ENCODE measurements at places on chromosomes 3 and 15.

DNA sequence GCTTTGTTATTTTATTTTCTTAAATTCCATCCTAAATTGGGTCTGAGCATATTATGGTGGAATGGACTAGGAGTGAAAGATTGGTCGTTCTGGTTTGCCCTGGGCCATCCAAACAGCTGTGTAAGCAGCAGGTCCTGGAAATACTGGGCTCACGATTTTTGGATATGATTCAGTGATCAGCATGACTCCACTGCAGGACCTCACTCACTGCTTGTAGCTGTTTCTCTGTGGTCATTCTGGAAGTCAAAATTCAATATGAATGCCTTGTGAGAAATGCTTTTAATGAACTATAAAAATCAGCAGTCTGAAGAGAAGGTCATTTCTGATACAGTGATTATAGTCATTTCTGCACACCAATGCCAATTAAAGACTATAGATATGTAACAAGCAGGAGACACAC, 185.0 kb downstream of the RBMS3 start:
- DNase-seq = no peak

DNA sequence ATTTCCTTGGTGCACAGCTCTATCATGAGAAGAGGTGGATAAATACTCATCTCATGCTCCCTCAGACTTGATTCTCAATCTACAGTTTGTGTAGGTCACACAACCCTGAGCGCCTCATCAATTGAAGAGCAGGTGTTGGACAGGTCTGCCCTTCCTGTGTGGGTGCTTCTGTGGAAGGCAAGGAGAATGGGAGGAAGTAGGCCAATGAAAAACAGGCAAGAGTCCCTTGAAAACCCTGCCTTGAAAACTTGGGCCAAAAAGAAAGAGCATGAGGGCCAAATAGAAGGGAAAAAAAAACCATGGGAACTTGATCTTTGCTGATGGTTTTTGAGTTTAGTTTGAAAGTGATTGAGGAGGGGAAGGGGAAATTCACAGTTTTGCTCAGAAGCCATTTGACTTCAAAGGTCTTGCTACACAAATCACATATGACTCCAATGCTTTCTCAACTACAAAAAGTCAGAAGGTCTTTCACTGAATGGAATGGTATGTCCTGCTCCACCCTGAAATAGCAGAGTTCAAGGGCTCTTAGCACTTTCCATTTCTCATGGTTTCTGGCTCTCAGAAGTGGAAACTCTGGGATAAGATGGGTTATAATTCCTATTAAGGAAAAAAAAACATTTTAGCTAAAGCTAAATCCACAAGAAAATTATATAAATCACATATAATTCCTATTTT, 37.2 kb upstream of the TM4SF1 start:
- DNase-seq = no peak

GRCh38 chr15:88605189-88606069, 15.7 kb upstream of the AEN start:
- DNase-seq = no peak

DNA sequence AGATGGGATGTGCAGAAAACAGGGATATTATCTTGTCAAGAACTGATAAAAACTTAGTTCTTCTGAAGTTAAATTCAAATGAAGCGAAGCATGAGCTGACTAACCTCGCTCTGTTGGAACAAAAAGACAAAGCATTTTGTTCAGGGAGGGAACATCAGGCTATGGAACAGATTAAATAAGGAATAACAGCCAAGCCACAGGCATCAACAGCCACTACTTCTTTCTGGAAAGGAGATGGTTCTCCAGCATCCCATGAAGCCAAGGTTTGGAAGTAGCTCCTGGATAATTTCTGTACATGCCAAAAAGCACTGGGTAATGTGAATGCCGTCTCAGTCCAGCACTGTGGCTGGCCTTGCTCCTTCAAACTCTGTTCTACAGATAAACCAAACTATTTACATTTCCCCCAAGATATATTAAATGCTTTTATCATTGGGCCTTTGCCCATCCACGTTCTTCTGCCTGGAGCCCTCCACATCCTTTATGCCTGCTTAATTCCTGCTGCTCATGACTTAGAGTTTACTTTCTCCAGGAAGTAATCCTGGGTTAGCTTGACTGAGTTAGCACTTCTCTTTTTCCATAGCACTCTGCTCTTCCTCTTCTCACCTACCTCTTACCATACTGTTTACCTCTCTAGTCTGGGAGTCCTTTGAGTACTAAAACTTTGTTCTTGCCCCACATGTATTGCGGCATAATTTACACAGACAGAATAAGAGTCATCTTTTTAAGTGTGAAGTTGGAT, 232.0 kb downstream of the CLSTN2 start:
- no peak for DNase-seq

- DNase-seq = no peak
Observed at GRCh38 chr3:117625174-117625573, 915.6 kb downstream of the TUSC7 start.

DNA sequence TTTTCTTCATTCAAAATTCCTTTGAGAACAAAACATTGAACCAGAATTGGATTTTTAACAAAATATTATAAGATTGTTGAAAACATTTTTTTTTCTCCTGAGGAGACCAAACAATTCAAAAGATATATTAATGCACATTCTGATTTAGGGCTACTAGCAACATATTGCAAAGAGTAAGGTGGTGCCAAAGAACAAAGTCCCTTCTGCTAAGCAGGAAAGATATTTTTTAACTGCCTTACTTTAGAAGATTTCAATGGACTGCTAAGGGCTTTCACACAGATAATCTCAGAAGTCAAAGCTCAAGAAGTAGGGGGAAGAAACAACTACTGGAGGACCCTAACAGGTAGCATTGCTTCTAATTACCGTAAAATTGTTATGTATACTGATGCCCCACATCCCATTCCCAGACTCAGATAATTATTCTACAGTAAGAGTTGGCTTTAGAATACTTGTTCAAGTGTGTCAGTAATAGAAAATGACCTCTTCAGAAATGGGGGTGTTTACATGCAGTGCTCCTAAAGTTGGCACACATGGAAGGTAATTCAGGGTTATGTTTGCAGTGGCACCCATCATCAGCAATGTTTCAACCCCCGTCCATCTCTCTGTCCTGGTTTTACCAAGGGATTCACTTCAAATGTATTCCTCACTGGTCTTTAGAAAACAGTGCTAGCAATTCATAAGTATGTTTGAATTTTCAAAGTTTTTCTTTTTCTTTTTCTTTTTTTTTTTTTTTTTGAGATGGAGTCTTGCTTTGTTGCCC, 354.7 kb downstream of the ZBTB20 start:
- DNase-seq = no peak

- DNase-seq = no peak
Observed at GRCh38 chr3:58434511-58434910, 879 bp upstream of the PDHB start.

GRCh38 chr3:48429317-48429959, 448 bp downstream of the PLXNB1 start:
- DNase-seq = peak; percentile 54

DNA sequence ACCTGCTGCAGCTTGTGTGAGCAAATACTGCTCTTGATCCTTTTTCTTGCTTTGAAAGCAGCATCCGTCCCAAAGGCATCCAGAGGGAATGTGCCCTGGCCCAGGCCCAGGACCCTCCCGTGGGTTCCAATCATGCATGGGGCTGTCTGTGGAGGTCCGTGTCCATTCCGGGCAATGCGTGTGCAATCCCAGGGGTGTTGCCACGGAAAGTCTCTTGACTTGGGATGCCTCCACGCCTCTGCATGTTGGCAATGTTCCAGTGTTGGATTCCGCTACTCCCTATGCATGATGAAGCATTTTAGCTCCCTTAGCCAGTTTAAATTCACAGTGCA, 105.7 kb downstream of the SNRPN start:
- no peak for DNase-seq

- DNase-seq = no peak
Observed at GRCh38 chr3:13494463-13495350, 14.6 kb downstream of the HDAC11 start.

- DNase-seq = no peak
Observed at GRCh38 chr3:120394347-120394746, 45.2 kb upstream of the LRRC58 start.

DNA sequence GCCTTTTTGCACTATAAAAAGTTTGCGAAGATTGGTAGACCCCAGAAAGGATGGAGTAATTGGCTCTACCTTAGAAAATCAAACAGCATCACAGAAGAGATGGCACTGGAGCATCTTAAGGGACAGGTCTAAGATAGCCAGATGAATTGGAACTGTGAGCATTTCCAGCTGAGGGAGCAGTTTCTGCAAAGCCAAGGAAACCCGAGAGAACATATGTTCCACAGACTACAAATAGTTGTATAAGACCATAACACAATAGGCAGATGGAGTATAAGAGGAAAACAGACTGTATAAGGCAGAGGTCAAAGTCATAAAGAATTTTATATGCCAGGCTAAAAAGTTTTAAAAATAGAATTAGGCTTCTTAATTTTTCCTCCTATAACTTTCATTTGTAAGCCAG, 46.0 kb downstream of the TSC22D2 start:
- DNase-seq = no peak

DNA sequence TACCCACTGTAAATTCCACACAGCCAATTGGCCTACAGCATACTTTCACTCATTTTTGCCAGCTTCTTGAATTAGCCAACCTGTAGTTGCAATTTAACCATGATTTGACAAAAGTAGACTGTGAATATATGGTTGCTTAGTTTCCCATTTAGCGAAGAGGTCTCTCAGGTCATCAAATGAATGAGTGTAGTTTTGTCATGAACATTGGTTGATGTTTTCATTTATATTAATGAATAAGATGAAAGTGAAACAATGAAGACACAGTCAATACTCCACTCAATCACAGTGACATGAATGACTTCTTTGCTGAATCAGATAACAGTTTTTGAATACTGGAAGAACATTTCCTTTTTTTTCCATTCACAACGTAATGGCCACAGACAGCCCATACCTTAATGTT, 15.3 kb upstream of the FAM3D start:
- no peak for DNase-seq

DNA sequence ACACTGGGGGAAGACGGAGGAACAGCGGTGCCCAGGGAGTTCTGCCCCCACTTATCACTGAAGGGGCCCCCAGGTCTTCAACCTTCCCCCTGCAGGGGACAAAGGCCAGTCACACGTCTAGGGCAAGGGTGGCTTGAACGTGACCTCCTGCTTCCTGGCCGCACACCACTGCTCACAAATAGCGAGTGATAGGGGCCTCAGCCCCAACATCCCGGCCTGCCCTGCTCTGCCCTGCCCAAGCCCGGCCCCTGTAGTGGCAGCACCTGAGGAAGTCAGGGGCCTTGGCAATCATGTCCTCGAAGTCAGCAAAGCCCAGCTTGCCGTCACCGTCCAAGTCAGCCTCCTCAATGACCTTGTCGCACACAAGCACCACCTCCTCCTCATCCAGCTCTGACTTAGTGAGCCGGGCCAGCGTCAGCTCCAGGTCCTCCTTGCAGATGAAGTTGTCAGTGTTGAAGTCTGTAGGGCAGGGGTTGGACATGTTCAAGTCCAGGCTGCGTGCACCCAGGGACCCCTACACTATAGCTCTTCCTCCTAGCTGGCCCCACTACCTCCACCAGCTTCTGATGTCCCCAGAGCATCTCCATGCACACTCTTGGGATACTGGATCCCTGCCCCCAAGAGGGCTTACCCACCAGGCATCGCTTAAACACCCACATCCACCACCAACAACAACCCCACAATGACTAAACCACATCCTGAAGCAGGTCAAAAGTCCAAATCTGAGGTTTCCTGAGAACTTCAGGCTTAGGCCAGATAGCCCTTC, 13.3 kb downstream of the SH2D7 start:
- DNase-seq = no peak

DNA sequence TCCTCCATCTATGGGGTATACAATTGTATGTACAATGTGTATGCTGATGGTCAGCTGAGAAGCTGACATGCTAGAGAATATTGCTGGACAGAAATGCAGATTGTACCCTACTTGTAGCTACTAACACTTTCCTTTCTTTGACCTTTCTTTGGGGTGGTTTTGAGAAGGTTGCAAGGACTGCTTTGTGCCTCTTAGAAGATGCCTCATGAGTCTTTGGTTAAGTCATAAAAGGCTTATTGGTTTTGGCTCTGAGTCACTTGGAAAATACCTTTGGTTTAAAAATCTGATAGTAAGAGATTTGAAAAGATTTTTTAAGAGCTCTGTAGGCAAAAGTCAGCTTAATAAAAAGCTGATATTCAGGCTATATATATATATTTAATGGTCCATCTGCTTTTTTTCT, 71.5 kb downstream of the ZMAT3 start:
- no peak for DNase-seq

GRCh38 chr15:92807971-92808571, 92.1 kb upstream of the CHD2 start:
- no peak for DNase-seq

GRCh38 chr3:134291319-134292254, 40.9 kb upstream of the RYK start:
- no peak for DNase-seq

- DNase-seq = no peak
Observed at GRCh38 chr15:76678766-76679165, 226.4 kb downstream of the SCAPER start.

GRCh38 chr3:22156868-22157267, 405.9 kb upstream of the ZNF385D start:
- DNase-seq = no peak

- DNase-seq = no peak
Observed at GRCh38 chr3:156144060-156144459, 23.7 kb downstream of the KCNAB1 start.

DNA sequence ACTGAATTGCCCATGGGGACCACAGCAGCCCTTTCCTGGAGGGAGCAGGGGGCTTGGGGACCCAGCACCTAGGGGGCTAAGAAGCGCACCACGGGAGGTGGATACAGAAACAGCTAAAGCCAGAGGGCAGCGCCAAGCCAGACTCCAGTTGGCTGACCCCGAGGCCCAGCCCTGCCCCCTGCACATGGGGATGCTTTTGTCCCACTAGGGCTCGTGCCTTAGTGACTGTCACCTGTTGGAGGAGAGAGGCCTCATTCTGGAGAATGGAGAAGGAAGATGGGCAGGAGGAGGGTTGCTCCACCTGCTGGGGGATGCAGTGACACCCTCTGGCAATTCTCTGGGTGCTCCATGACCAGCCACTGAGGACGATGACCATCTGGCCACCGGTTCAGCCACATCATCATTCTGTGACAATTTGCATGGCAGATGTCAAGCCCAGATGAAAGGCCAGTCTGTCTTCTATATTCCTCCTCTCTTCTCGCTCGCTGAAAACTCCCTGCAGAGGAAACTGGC, 167.8 kb upstream of the TLE3 start:
- DNase-seq = no peak

DNA sequence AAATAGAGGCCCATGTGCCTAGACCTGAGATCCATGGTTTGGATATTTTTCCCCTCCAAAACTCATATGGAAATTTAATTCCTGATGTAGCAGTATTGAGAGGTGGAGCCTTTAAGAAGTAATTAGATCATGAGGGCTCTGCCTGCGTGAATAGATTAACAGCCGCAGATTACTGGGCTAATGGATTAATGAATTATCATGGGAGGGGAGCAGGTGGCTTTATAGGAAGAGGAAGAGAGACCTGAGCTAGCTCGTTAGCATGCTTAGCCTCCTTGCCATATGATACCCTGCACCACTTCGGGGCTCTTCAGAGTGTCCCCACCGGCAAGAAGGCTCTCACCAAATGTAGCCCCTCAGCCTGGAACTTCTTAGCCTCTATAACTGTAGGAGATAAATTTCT, 15.8 kb downstream of the ARHGEF26 start:
- no peak for DNase-seq
